ENCODE measurements at places on chromosomes 2 and 18.
A peak's percentile ranks its signal among the peaks of the same experiment; 100 is the strongest.

DNA sequence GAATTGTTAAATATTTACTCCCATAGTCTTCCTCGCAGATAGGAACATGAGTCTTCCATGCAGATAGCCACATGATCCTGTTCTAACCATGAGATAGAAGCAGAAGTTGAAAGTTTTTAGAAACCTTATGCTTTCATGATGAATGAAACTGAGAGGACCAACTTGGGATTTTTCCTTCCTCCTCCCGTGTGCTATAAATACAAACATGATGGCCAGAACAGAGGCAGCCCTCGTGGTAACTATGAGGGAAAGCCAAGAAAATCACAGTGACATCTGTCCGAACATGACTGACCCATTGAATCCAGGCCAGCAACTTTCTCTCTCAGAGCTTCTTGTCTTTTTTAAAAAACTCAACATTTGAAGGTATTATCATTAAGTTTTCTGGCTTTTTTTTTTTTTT is 78.5 kb downstream of the ACAA2 start:
- no peak for DNase-seq

DNA sequence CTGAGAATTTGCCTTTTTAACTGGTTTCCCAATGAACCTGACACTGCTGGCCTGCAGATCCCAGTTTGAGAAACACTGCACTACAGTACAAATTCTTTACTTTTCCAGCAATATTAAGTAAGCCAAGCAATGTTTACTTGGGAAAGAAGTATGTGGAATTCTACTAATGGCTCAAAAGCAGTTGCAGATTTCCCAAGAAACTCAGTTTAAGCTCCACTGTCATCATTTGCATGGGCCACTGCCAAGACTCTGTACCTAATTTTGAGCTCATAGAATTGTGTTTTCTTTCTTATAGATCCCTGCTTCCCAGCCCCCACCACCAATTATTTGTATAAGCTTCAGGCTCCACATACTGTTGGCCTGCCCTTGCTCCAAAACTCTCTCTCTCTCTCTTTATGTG is 676.1 kb downstream of the RNF144A start:
- DNase-seq: no peak

GRCh38 chr2:205883965-205884364 is 201.7 kb downstream of the NRP2 start:
- DNase-seq: no peak

DNA sequence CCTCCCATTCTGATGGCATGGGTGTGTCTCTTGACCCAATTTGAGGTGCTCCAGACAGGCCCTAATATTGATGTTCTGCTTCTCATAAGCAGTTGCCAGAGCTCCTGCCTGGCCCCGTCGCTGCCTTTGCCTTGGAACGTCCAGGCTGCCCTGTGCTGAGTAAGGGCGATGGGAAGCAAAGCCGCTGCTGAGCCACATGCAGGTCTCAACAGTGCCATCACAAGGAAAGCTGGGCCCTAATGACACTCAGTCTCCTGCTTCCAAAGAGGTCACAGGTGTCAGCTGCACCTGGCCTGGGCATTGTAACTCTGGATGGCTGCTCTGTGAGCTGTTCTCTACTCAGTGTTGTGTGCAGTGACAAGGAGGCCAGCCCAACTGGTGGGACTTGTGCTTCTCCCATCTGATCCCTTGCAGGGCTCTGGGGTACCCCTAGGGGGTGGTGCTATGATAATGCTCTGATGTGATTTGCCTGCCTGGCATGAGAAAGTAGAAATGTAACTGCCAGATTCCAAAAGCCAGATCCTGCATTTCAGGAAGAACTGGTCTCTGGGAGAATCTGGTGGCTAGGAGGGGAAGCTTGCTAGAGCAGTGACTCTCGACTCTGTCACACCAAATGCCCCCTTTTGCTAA is 8.7 kb downstream of the TTC39C start:
- peak; percentile 14 for DNase-seq

GRCh38 chr2:220165401-220165800 is 538.0 kb downstream of the SLC4A3 start:
- DNase-seq: no peak

- DNase-seq: no peak
Observed at GRCh38 chr2:33002863-33003262, 56.1 kb downstream of the LTBP1 start.

DNA sequence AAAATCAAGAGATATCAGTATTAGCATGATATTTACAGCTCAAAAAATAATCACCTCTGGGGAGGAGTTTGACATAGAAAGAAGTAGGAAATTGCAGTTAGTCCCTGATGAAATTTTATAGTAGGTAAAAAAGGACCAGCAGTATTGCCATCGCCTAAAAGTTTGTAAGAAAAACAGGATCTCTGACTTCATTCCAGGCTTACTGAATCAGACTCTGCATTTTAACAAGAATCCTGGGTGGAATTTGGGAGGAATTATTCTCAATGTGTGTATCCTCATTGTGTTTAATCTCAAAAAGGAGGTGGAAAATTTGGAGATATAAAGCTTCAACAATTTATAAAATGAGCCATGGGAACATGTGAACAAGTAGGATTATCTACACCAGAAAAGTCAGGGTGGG is 31.2 kb upstream of the STAT1 start:
- DNase-seq: no peak

DNA sequence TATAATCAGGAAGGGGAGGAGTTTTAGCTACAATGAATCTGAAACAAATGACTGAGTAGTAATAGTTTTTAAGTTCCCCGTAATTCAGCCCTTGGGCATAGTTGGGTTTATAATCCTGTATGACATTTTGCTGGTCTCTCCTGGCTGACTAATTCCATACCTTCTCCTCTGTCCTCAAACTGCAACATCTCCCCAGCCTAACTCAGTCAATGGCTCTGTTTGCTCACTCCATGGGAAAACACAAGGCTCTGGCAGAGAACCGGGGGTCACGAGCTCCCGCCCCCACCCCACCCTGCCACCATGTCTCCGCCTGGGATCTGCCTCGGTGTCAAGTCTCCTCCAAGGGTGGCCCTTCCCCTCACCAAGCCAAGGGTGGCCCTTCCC is 168.6 kb downstream of the HDAC4 start:
- no peak for DNase-seq

DNA sequence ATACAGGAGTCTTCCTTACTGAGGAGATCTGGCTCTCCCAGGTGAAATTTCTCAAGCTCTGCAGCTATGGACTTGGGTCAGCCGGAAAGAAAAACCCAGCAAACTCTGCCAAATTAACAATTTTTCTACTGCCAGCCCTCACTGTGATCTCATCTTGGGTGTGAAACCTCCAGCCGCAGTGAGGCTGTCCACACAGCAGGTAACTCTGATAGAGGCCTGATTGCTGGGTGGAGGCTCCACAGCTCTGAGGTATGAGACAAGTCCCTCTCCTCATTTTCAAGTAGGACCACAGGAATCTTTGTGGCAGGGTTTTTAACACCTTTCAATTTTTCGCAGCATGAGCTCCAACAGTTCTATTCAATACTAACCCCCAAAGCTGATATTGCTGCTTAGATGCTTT is 430.6 kb upstream of the RAB6C start:
- DNase-seq: no peak

- no peak for DNase-seq
Observed at GRCh38 chr2:212995920-212996319, 155.5 kb downstream of the IKZF2 start.

- DNase-seq: no peak
Observed at GRCh38 chr2:14781142-14781541, 148.6 kb downstream of the LRATD1 start.

DNA sequence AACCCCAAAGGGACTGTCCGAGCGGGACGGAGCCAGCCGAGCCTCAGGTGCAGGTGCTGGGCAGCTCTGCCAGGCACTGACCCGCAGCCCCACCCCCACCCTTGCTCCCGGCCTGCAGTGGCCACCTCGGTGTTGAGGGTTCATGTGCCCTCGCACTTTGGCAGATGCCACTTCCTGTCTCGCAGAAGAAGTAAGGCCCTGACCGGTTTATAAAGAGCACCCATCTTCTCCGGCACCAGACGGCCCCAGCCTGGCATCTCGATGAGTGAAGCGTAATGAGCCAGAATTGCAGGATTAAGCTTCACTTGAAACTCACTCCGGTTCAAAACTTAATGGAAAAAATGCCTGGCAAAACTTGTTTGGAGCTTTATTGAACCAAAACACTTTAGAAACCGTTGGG is 10.9 kb upstream of the NFATC1 start:
- DNase-seq: no peak

- DNase-seq: no peak
Observed at GRCh38 chr2:17822445-17823117, 6.3 kb downstream of the MSGN1 start.

- DNase-seq: no peak
Observed at GRCh38 chr2:38505779-38506178, 96.9 kb downstream of the HNRNPLL start.

DNA sequence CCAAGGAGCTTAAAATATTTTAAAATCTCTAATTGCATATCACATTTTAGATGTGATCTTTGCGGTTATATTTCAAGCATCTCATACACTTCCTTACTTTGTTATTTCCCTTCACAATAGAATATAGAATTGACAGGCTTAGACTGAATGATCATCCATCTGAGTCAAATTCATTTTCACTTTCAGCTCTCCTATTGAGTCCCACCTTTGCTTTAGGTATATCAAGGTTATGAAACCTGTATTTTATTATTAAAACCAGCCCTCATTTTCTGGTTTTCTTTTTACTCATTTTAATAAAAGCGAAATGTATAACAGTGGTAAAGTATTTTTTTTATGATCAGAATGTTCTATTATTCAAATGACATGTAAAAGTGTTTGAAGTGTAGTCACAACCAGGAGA is 162.9 kb upstream of the KYNU start:
- DNase-seq: no peak

GRCh38 chr2:46194856-46195255 is 102.4 kb upstream of the EPAS1 start:
- no peak for DNase-seq

DNA sequence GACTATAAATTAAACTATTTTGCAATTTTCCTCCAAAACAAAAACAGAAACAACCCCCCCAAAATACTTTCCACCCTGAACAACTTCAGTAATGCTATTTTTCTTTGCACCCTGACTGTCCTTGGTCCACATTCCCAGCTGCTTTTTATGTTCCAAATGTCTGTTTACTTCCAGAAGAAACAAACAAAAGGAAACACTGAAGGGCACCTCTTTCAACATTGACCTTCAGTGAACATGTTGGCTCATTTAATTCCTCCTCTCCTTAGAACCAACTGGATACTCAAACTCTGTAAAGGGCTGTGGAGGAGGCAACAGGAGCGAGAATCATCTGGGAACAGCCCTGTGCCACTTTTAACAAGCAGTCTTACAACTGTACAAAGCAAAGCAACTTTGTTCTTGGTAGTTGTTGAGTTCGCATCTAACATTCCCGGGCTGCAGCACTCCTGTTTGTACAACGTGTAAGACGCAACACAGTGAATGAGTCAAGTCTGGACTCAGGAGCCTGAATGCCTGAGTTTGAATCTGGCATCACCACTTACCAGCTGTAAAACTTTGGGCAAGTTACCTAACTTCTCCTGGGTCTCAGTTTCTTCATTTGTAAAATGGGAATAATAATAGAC is 111.4 kb upstream of the GATA6 start:
- DNase-seq: no peak

DNA sequence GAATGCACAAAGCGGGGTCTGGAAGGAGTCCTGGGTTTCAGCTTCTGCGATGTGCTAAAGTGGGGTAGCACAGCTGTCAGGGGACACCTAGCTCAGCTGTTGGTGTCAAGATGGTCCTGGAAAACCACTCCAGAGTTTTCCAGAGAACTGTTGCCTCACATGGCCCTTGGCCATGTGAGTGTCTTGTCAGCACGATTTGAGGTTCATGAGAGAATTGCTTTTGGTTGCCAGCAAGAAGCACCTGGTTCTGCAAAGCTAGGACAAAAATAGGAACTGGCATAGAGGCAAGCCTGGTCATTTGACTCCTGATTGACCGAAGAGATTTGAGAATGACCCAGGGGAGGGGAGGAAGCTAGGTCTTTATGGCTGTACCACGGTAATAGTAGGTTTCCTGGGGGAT is 50.4 kb upstream of the CTLA4 start:
- no peak for DNase-seq

- DNase-seq: no peak
Observed at GRCh38 chr2:154097833-154098398, 226.2 kb downstream of the GALNT13 start.

DNA sequence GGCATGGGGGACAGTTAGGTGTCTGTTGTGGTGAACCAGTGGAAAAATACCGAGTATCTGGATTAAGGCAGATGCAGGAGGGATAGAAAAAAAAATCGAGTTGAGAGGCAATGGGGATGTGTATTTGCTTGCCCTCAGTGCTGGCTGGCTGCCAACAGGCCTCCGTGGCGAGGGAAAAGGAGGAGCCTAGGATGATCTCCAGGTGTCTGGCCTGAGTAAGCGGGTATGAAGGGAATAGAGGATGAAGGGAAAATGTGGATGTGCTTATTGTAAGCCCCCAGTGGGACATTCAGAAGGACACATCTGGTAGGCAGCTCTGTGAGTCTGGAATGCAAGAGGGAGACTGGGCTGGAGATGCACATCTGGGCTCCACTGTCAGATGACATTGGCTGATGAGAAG is 22.8 kb downstream of the KCNS3 start:
- no peak for DNase-seq

All from HAP-1 (cell line).